ENCODE measurements at places on chromosomes 16 and 17. TPM values are rescaled to one million over a fixed set of nuclear protein-coding genes. Genes with fewer than 3 reads are reported as not detected.

Gene ABCC12
- not detected for total RNA-seq

DNA sequence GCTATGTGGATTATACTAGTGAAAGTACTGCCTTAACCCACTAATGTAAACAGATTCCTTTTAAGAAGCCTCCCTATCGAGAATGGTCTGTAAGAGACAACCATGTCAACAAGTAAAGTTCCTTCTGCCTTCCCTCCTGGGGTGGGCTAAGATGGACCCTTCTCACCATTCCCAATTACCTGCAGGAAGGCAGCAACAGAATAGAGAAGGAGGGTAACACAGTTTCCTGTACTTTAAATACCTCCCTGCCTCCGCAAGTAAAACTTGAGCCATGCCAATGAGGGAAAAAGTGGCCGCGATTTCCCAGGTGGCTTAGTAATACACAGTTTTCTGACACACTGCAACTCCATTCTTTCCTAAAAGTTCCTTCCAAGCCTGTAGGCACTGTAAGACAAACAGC lies 45.2 kb downstream of the TOX3 start:
- DNase-seq, result no peak

- DNase-seq, result no peak
Observed at GRCh38 chr17:2027528-2028233, 2.3 kb upstream of the DPH1 start.

DNA sequence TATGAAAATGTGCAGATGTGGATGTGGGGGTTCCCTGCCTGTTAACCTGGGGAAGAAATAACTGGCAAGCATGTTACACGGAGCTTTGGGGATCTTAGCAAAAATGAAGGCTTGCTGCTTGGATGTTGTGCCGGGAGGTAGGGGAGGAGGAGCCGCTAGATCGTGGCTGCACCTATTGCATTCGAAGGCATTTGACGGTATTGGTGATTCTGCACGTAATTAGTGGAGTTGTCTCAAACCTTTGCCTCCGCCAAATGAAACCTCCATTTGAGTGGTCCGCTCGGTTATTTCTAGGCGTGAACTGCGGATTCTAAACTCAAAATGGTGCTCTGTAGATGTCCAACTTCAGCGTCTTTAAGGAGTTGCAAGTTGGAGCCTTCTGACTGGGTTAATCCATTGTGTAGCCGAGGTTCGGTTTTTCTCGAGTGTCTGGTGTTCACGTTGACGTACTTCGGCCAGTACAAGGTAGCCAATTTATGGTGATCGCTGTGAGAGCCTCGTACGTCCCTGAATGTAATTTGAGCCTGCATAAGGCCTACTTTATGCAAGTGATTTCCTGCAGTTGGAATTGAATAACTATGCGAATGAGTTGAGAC lies 1.5 kb downstream of the TNRC6C start:
- DNase-seq, result no peak

GRCh38 chr16:69417520-69418199 lies 6.8 kb upstream of the CYB5B start:
- no peak for DNase-seq

DNA sequence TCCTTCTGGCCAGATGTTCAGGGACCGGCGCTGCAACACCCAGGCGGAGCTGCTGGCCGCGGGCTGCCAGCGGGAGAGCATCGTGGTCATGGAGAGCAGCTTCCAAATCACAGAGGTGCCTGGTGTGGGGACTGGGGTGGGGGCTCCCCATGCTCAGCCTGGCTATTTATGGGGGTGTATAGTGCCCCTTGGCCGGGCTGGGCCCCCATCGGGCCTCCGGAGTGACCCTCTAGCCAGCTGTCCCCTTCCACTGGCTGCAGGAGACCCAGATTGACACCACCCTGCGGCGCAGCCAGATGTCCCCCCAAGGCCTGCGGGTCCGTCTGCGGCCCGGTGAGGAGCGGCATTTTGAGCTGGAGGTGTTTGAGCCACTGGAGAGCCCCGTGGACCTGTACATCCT lies 6.1 kb downstream of the ITGB4 start:
- no peak for DNase-seq

GRCh38 chr17:68941761-68942160 lies 13.4 kb downstream of the ABCA8 start:
- DNase-seq, result no peak

- no peak for DNase-seq
Observed at GRCh38 chr17:8275421-8276290, 12.8 kb upstream of the RANGRF start.

DNA sequence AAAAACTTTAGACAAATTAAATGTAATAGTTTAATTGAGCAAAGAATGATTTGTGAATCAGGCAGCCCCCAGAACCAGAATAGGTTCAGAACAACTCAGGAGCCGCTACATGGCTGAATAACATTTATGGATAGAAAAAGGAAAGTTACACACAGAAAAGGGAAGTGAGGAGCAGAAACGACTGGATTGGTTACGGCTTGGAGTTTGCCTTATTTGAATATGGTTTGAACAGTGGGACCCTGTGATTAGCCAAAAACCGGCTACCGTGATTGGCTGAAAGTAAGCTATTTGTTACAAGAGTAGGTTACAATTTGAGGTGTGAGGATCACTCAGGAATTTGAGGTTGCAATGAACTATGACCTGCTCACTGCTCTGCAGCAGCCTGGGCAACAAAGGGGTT lies 1139.8 kb downstream of the CDH11 start:
- DNase-seq, result no peak

DNA sequence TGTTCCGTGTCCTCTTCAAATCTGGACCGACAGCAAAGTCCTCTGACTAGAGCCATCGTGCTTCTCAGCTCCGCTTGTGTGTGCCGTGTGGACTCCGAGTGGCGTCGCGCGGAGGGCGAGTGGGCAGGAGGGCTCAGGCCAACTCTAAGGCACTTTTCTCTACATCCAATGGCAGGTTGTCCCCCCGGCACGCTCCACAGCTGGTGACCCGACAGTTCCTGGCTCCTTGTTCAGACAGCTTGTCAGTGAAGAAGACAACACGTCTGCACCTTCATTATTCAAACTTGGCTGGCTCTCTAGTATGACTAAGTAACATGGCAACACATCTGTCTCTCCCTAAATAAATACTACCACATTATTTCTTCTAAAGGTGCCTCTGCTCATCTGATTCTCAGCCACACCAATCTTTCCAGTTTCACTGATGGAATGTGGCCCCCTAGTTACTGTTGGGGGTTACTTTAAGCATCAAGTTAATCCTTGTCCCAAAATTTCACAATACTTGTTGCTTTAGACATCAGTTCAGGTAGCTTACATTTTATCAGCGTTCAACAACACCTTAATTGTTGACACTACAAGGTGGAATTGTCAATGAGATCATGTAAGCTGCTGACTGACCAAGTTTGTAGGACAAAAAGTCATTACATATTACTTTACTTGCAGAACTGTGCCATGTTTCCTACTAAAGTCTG lies 15.4 kb downstream of the COG1 start:
- no peak for DNase-seq

Gene PRR35
- total RNA-seq, result not detected

Gene TNFRSF17
- not detected for total RNA-seq

DNA sequence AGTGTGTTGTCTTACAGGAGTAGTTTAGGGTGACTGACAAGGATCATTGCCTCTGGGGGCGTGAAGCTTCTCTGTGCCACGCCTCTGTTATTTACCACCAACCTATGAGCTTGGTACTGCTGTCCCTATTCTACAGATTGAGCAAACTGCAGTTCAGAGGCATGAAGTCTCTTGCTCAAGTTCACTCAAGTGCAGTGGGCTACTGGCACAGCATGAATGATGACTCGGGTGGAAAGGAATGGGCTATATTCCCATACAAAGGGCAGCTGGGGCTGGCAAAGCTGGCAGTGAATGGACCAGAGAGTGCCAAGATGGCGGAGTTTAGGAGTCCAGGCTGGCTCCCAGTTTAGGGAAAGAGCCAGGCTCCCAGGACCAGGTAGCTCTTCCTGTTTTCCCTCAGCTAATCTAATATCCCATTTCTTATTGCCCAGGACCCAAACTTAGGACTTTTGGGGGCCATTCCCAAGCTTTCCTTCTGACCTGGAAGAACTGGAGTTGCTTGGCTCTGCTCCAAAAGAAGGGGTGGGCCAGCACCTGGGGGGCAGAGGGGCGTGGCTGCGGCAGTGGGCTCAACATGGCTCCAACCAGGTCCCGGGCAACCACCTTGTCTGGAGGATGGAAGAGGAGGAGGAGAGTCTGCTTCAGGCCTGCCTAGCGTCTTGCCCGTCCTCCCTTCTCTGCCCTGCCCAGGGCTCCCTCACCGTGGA lies 12.9 kb downstream of the PLK1 start:
- DNase-seq, result peak; percentile 48

Gene TVP23A
- 5.6 TPM for total RNA-seq

Gene PSMD7
- 69.6 TPM for total RNA-seq

GRCh38 chr17:82814834-82815233 lies 25.0 kb downstream of the ZNF750 start:
- DNase-seq, result no peak

Gene SMCR8
- 10.8 TPM for total RNA-seq

DNA sequence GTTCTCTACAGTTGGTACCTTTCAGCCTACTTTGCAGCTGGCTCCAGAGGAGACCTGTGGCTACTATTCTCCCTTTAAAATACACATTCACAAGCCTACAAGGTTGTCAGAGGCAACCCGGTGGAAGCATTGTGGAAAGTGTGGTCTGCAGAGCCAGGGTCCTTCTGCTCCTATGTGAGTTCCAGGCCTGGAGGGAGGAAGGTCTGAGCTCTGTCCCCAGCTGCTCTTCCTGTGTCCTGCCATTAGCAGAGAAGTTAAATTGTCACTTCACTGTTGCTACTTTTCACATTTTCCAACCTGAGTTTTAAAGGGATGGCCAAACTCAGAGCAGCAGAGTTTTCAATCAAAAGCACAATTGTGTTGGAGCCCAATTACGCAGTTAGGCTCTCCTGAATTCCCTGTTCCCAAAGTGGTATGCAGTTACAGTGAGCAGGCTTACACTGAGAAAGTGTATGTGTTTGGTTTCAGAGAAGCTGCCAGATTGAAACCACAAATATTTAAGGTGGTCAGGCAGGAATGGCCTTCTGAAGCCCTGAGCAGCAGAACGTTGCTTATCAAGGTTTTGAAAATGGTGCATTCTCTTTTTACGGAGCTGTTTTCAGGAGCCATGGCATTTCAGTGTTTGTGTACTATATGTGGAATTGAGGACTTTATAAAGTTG lies 25.0 kb downstream of the MAP3K3 start:
- no peak for DNase-seq

DNA sequence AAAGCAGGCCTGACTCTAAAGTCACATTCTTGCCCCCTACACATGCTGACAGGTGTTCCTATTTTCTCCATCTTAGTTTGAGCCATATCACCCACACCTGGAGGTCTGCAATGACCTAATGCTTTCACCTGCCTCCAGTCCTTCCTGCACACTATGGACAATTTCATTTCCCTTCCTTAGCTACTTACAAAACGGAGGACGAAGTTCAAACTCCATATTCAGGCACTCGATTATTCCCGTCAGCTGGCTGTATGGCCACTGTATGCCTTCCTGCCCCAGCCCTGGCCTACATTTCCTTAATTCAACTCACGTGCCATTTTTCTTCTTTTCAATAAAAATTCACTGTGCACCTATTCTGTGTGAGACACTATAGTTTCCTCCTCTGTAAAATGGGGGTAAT lies 44.9 kb downstream of the GRIN2A start:
- DNase-seq, result no peak

- DNase-seq, result no peak
Observed at GRCh38 chr17:43935926-43936261, 6.4 kb downstream of the PPY start.

Gene KRTAP3-2
- total RNA-seq, result not detected

DNA sequence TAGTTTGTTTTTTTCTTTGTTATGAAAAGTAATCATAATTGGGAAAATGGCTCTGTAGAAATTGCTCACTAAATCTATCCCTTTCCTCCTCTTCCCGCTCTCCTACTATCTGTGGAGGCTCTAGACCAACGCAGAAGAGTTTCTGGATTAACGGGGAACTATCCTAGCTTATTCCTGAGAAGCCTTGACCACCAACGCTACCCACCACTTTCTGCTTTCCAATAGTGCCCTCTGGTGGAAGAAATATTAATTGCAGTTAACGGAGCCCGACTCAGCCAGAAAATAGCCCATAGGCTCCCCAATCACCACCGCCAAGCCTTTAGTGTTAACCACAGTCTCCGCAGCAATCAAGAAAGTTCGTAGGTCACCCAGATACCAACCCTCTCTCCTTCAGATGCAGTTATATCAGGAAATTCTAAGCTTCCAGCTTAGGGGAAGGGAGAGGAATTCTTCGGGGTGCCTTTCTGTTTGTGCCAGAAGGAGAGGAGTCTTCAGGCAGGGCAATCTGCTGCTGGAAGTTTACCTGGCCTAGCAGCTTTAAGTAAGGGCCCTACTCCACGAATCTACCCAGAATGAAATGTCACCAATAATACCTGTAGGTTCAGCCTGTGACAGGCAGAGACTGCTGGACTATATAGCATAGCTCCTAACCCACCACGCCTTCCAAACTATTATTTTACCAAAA lies 23.0 kb upstream of the NSRP1 start:
- DNase-seq, result no peak

Gene MYO15A
- total RNA-seq, result 3.1 TPM

Gene CA5A
- total RNA-seq, result not detected

DNA sequence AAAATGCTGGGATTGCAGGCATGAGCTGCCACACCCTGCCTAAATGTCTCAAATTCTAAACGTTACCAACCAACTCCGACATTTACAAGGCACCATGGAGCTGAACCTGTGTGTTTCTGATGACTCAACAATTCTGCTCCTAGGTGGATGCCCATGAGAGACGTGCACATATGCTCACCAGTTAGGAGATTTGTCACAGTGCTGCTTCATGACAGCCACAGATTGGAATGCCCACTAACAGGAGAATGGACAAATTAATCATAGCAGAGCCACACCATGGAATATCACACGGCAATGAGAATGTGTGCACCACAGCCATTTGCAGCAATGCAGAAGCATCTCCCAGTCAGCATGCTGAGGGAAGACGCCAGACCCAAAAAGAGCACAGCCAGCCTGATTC lies 8.0 kb upstream of the KCNG4 start:
- no peak for DNase-seq

GRCh38 chr16:88809068-88809675 lies 2.6 kb downstream of the APRT start:
- DNase-seq, result no peak

- peak; percentile 94 for DNase-seq
Observed at GRCh38 chr16:30534368-30535105, at the start of gene ZNF747. ZNF747 (minus strand) TSS chr16:30534858; CDS start chr16:30534679, 179 bp downstream.

DNA sequence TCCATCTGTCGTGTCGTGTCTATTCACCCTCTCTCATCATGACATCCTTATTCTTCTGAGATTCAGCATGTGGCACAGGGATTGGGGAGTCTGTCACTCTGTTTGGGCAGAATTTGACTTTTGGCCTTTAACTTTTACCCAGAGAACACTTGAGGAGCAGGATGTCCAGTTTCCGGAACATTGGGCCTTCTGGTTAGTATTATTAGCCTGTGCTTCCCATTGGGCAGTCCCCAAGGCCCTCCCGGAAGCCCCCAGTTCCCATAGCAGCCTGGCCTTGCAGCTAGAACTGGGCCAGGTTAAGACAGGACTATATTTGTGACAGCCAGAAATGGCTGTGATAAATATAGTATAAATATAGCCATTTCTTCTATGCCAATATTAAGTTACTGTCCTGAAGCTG lies 9.6 kb downstream of the SCN4A start:
- DNase-seq, result no peak
